ENCODE measurements at places on chromosomes 5 and 9.

- no peak for DNase-seq
Observed at GRCh38 chr5:116035123-116035522, 2.9 kb downstream of the ARL14EPL start.

GRCh38 chr5:66587771-66588170, 8.4 kb upstream of the MAST4 start:
- no peak for DNase-seq

DNA sequence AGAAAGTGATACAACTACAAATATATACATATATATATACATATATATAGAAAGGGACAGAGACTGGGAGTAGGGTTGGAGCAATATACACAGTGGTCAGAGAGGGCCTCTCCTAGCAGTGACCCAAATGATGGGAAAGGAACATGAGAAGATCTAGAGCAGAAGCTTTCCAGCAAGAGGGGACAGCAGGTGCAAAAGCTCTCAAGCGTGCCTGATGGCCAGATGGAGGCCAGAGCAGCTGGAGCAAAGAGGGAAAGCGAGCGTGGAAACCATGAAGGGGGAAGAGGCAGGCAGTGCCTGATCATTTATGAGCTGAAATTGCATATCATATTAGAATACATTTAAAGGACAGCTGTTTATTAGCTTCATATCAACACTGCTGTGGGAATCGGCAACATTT, 7.6 kb upstream of the GRPEL2 start:
- DNase-seq: no peak

GRCh38 chr9:126317513-126317912, 9.1 kb upstream of the MVB12B start:
- DNase-seq: peak; percentile 39

- DNase-seq: no peak
Observed at GRCh38 chr5:34534523-34535103, 121.5 kb upstream of the RAI14 start.

- DNase-seq: no peak
Observed at GRCh38 chr9:123426406-123426805, 70.4 kb downstream of the CRB2 start.

GRCh38 chr5:170523142-170523551, 19.3 kb downstream of the KCNIP1 start:
- DNase-seq: no peak

DNA sequence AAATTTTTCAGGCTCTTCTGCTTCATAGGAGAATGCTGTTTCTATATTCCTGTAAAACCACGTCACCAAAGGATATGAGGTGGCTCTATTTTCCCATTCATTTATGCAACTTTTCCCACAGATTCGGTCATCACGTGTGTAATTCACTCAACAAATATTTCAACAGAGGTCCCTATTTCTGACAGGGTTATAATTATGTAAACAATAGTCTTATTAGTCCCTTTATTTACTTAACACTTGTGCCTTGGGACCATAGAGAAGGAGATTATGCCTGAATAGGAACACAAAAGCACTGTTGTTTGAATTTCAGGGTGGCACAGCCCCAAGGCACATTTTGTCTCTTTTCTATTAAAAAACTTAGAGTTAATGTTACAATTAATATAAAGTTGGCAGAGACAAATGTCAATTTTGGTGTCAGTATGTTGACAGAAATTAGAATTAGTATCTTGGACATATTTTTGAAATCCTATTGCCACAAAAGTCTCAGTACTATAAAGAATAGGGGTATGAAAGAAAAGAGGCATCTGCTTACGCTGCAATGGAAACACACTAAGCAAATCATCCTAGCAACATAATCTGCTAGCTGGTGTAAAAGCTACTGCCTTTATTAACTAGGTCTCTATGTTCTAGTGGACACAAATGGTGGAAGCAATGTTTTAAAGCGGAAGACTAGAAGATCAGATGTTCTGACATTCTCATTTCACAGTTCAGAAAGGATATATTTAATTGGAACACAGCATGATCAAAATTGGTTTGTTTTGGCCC, 229.1 kb upstream of the TBCA start:
- no peak for DNase-seq

DNA sequence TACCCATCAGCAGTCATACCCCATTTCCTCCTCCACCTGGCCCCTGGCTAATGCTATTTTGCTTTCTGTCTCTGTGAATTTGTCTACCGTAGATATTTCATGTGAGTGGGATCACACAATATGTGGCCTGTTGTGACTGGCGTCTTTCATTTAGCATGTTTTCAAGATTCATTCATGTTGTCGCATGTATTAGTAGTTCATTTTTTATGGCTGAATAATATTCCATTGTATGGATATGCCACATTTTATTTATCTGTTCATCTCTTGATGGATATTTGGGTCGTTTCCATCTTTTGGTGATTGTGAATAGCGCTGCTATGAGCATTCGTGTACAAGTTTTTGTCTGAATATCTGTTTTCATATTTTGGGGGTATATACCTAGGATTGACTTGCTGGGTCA, 33.9 kb downstream of the PSD2 start:
- DNase-seq: no peak

DNA sequence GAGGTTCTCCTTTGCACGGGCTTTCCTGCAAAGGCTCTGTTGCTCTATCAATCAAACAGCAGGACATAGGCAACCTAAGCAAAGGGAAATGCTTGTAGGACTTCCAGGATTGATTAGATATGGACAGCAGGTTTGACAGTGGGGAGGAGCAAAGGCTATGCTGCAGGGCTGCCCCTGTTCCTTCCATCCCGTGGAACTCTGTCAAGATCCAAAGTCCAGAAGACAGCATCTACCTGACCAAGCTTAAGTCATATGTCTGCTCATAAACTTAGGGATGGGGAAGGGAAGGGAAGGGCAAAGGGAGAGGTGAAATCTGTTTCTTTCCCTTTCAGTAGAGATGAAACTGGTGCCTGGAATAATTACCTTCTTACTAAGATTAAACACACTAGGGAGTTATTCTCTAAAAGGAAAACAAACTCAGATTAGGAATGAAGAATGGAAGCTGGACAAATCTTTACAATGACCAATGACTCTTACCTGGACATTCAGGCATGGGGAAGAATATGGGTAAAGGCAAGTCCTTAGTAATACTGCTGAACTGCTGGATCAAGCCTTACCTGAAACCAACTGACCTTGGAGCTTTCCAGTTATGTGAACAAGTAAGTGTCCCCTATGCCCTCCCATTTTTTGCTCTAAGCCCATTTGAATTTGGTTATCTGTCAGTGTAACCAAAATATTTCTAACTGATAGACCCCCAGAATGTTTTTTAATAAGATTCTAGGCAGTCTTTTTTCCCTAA, 8.4 kb upstream of the ACOT12 start:
- no peak for DNase-seq

- DNase-seq: peak; percentile 37
Observed at GRCh38 chr9:34957492-34958410, at the start of gene PHF24. Gene PHF24, plus strand, starts transcription at chr9:34958285. Its CDS starts 13,014 bp downstream, at chr9:34971299.

DNA sequence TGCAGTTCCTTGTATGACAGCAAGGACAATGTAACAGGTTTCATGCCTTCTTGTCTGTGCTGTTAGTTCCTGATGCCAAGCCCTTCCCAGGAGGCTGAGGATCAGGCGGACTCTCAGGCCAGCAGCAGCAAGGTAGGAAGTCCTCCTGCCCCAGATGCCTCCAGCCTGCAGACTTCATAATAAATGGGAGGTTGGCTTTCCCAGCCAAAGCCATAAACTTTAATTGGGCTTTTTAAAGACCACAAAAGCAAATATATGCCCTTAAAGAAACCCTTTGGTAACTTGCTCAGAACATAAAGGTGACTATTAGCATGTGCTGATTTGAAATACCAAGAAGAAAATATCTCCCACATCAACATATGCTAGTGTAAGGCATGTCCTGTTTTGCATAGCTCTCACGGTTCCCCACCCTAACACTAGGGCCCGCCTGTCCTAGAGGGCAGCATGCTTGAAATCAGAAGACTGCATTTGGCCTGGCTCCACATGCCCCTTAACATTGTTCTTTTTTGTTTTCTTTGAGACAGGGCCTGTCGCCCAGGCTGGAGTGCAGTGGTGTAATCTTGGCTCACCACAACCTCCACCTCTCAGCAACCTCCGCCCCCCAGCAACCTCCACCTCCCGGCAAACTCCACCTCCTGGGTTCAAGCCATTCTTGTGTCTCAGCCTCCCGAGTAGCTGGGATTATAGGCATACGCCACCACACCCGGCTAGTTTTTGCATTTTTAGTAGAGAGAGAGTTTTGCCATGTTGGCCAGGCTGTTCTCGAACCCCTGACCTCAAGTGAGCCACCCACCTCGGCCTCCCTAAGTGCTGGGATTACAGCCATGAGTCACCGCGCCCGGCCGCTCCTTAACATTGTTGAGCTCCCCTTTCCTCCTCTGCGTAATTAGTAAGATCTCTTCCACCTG, 44.6 kb upstream of the FCN1 start:
- peak; percentile 1 for DNase-seq

GRCh38 chr5:103902893-103903292, 340.3 kb upstream of the NUDT12 start:
- no peak for DNase-seq

DNA sequence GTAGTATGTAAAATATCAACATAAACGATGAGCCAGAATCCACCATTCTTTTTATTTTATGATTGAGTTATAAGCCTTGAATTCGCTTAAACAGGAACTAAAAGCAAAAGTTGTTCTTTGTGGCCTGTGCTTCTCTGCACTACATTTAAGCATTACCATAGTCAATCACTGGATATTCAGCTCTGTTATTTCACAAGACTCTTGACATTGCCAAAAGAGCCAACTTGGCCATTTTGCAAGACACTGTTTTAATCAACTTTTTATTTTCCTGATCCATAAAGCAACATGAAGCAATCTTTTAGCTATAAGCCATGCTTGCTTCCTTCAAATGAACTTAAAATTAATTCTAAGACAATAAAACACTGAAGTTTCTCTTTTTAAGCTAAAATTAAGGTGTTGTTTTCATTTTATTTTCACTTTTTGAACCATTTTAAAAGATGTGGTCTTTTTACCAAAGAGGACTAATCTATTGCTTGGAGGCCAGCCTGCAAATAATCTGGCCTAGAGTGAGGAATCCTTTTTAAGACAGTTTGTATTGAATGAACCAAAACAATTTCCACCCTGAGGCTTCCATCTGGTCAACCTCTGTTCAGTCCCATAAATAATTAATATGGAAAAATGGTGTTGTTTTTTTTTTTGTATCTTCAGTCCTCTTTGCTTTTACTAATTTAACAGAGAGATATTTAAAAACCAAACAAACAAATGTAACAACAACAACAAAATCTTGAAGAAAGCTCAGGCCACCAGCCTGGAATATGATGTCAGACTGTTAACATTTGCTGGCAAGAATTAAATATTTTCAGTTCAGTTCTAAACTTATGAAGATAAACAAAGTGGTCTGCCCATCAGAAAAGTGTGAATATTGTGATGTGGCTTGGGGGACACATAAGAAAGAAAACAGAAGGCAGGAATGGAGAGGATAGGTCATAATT, 274.4 kb downstream of the MARCHF11 start:
- DNase-seq: no peak

DNA sequence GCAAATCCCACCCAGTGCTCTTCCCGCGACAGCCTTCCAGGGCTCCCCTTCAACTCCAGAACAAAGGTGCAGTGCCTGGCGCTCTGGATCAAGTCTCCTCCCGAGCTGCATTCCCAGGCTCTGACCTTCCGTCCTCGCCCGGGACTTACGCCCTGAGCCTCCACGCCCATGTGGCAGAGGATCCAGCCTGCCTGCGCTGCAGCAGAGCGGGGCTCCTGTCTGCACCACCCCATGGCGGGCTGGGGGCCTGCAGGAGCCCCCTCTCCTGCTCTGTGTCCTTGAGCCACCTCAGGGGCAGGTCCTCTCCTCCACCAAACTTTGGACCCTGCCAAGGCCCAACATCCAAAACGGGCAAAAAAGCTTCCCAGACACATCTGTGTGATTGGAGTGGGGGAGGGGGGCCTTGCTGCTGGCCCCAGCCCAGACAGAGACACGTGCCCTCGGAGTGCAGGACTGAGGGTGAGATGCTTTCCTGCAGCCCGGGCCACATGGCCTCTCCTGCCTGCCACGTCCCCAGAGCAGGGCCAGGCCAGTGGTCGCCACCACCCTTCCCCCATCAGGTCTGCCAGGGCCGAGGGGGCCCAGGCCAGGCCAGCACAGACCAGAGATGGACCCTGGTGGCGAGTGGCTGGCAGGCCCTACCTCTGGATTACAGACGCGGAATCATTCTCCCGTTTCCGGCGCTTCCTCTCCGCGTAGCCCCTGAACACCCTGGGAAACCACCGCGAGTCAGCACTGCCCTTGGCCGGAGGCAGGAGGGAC, 4.4 kb downstream of the NSMF start:
- DNase-seq: peak; percentile 13

DNA sequence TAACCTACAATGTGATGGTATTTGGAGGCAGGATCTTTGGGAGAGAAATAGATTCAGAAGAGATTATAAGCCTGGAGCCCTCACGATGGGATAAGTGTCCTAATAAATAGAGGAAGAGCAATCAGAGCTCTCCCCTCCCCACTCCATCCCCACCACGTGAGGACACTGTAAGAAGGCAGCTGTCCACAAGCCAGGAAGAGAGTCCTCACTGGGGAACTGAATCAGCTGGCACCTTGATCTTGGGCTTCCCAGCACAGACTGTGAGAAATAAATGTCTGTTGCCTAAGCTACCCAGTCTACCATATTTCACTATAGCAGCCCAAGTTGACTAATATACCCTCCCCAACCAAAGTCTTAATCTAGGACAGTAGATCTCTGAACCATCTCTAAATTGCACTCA, 118.1 kb downstream of the SUSD1 start:
- DNase-seq: no peak

GRCh38 chr9:129596541-129597331, 24.2 kb downstream of the C9orf50 start:
- DNase-seq: no peak

DNA sequence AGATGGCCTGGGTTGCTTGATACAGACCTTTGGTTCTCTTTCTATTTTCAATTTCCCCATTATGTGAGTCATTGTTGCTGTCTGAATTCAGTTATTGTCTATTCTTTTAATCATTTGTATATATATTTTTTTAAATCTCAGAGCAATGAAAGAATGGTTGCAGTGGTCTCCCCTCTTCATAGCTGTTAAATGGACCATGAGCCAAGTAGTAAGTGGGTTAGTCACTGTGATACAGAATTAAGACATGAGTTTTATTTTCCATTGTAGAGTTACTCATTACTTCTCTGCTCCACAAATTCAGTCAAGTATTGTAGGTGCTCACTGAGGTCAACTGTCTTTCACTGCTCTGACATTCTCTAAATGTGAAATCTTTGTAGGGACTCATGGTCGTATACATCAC, 174.6 kb upstream of the GRAMD2B start:
- no peak for DNase-seq

GRCh38 chr5:158531860-158532259, 567.9 kb downstream of the EBF1 start:
- no peak for DNase-seq

GRCh38 chr5:34721327-34721726, 65.2 kb downstream of the RAI14 start:
- no peak for DNase-seq

Data from activated naive CD4-positive, alpha-beta T cell treated with anti-CD3 and anti-CD28 coated beads, Interleukin-2, amount 50 U/mL, for 16 hours (primary cell).